ENCODE measurements at places on chromosomes 6 and 20. TPM values are rescaled to one million over a fixed set of nuclear protein-coding genes. Genes with fewer than 3 reads are reported as not detected.

DNA sequence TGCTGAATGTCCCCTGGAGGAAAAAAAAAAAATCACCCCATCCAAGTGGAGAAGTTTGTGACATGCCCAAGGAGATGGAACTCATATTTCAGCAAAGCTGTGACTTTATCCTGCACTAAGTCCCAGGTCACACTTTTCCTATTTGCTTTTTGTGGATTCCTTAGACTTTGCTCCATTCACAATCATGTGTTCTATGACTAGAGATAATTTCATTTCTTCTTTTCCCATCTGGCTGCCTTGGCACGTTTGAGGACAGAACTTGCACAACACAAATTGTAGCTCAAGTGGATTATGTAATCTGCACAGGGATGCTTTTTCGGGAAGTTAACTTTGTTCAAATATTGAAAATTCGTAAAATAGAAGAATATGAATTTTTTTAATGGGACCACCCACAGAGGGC, 100.7 kb upstream of the PTPN1 start:
- DNase-seq: no peak

DNA sequence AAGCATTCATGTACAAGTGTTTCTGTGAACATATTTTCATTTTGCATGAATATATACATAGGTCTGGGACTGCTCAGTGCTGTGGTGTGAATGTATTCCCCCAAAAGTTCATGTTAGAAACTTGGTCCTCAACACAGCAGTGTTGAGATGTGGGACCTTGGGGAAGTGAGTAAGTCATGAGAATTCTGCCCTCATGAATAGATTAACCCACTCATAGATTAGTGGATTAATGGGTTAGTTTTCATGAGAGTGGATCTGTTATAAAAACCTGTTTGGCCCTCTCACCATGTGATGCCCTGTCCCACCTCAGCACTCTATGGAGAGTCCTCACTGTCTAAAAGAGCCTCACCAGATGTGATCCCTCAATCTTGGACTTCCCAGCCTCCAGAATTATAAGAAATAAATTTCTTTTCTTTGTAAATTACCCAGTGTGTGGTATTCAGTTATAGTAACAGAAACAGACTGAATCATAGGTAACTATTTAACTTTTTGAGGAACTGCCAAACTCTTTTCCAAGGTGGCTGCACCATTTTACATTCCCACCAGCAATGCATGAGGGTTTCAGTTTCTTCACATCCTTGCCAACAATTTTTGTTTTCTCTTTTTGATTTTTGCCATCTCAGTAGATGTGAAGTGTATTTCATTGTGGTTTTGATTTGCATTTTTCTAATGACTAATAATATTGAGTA, 45.3 kb downstream of the QRSL1 start:
- no peak for DNase-seq

DNA sequence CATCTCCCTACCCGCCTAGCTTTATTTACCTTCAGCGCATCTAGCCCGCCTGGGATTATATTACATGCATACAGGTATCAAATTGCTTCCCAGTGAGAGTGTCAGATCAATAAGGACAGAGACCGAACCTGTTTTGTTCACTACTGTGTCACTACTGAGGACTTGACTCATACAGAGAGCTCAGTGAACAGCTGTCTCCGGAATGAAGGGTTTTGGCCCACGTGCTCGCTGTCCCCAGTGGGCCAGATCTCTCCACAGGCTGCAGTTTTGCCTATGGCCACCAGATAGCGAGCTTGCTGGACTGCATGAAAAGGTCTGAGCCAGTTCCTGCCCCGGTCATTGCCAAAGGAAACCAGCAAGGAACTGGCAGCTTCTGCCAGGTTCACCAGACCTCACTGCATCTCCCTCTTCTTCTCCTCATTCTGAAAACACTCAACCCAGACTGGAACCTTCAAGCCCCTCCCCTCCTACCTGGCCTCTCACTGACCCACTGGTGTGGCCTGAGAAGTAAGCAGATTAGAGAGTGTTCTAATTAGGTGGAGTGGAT, 150.8 kb downstream of the ZMYND8 start:
- DNase-seq: peak; percentile 58

DNA sequence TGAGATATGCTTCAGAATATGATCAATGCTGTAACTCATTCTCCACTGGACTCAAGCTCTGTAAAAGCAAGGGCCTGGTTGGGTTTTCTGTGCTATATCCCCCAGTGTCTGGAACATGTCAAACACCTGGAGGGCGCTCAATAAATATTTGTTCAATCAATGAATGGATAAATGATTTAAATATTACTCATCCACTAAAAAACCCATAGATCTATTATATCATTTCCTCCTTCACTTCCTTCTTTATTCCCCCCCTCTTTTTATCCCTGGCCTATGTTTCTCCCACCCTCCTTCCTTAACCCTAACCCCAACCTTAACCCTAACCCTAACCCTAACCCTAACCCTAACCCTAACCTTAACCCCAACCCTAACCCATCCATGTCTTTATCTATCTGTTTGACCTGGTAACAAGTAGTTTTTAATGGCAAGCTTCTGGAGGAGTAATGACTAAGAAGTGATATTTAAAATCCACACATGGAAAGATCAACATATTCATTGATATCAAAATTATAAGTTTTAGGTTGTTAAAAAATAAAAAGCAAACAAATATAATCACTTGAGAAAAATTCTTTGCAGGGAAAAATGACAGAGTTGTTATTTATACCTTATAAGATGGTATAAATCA, 103.8 kb upstream of the GLP1R start:
- DNase-seq: no peak

PRL gene
- not detected for total RNA-seq

TPBG gene
- 0.53 TPM for total RNA-seq

ELMO2 gene
- 46.4 TPM for total RNA-seq

CNR1 gene
- total RNA-seq: 0.63 TPM

GRCh38 chr20:38799203-38799602, 6.3 kb upstream of the PPP1R16B start:
- no peak for DNase-seq

DNA sequence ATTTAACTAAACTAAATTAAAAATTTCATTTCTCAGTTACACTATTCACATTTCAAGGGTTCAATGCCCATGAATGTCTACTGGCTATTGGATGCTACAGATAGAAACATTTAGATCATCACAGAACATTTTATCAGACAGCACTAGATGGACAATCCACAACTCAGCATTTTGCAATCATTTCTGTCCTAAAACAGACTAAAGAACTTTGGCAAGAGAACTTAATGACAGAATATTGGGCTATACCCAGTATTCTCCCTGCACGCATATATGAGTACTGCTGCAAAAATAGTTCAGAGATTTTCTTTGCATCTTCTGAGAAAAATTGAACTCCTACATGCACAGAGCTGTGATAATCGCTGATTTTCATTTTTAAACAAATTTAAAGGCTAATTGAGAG, 36.1 kb upstream of the FBXO30 start:
- no peak for DNase-seq

GRCh38 chr6:6074190-6074589, 67.5 kb upstream of the NRN1 start:
- no peak for DNase-seq

- DNase-seq: no peak
These were observed 55.7 kb upstream of the PREP start for GRCh38 chr6:105458551-105458950.

VGLL2 gene
- total RNA-seq: not detected

DNA sequence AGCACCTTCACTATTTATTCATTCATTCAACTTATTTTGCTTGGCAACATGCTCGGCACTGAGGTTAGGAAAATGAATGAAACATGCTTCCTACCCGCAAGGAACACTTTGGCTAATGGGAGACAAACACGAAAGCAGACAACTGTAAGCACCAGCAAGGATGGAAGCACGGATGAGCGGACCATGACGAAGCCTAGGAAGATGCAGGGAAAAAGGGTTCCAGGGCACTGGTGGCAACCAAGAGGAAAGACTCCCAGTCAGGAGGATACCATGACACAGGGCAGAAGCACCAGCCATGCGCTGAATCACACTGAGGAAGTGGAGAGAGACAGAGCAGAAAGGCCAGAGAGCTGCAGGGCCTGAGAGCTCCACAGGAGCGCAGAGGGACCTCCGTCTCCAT, 9.8 kb downstream of the PDE10A start:
- DNase-seq: no peak

GRCh38 chr6:41560431-41561192, 14.4 kb downstream of the FOXP4 start:
- peak; percentile 73 for DNase-seq

DNA sequence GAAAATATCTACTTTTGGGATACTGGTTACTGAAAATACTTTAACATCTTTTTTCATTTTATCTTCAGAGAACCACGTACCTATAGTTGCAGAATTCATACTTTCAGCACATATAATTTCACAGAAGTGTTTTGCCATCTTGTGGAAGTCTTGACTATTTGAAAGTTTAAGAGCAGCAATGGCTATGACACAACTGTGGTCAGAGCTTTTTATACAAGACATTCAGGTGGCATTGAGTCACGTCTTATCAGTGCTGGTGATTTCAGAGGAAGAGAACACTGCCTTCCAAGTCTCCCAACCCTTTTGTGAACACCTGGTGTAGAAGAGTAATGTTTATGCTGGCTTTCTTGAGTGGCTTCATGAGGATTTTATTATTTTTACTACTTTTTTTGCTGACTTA, 171.6 kb downstream of the ARID1B start:
- no peak for DNase-seq

DNA sequence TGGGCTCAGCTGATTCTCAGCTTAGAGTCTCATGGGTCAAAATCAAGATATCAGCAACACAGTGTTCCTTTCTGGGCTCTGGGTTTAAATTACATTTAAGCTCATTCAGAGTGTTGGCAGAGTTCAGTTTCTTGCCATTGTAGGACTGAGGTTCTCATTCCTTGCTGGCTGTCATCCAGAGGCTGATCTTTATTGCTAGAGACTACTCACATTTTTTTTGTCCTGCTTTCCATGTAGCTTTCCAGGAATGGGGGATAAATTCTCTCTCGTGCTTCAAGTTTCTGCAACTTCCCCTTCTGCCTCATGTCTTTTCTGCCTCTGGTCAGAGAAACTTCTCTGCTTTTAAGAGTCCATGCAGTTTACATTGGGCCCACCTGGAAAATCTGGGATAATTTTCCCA, 86.9 kb downstream of the RFX6 start:
- DNase-seq: no peak

DNA sequence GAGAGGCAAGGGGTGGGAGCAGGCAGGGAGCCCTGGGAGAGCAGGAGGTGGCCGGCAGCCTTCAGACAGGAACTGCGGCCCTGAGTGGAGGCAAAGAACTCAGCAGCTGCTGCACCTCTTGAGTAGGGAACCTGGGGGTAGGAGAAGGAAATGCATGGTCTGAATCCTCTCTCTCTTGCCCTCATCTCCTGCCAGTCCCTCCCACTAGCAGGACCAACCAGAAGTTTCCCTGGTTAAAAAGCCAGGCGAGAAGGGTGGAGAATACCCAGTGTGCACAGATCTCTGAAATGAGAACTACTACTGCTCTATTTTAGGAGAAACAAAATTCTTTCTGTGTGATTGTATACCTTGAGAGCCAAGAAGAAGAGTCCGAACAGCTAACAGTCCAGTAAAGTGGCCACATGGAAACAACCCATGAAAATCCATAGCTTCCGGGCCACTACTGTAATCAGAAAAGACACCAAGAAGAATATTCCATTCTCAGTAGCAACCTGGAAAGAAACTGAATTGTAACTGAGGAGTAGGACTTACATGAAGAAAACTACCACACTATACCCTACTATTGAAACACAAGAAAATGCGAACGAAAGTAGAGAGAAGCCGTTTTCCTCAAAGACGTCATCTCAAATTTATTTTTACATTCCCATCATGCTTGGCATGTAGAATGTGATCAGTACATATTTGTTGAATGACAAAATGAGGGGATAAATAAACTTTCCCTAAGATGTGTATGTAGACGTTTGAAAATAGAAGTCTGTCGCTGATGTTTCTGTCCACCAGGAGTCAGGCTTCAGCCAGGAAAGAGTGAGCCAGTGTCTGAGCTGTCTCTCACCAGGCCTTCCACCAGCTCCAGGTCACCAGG, 25.6 kb downstream of the WRNIP1 start:
- DNase-seq: peak; percentile 27

GRCh38 chr6:127690092-127690491, 113.1 kb downstream of the C6orf58 start:
- no peak for DNase-seq

DNA sequence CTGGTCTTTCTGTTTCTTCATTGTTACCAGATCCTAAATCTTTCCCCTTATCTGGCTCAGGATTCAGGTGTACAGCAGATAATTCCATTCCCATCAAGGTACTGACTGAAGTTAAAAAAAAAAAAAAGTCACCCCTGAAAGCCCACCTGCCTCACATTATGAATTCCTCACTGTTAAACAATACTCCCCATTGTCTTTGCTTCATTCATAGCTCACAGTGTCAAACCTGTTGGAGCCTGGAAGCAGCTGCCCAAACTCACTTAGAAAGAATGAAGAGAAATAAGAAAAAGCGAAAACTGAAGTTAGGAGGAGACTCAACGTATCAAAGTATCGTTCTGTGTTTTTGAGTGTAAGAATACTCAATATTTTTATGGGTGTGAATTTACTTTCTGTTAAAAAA, 1.8 kb upstream of the DCBLD1 start:
- DNase-seq: no peak

DNA sequence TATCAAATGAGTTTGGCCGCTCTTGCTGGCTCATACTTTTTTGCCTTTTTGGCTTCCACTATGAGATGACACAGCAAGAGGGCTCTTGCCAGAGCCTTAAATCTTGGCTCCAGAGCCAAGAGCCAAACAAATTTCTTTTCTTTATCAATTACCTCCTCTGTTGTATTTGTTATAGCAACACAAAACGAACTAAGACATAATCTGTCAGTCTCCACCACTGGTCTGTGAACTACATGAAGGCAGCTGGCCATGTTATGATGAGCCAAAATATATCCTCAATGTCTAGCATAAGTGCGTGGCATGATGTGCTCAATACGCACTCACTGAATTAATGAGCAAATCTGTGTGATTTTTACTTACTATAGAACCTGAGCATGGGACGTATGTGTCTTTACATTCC, 220.0 kb upstream of the ZNF217 start:
- no peak for DNase-seq

GRCh38 chr6:42124223-42124836, 18.1 kb downstream of the C6orf132 start:
- DNase-seq: no peak

- no peak for DNase-seq
These were observed 100.5 kb downstream of the ERMARD start for GRCh38 chr6:169851641-169852503.

- DNase-seq: no peak
These were observed 50.1 kb upstream of the ASF1A start for GRCh38 chr6:118843685-118844390.

DNA sequence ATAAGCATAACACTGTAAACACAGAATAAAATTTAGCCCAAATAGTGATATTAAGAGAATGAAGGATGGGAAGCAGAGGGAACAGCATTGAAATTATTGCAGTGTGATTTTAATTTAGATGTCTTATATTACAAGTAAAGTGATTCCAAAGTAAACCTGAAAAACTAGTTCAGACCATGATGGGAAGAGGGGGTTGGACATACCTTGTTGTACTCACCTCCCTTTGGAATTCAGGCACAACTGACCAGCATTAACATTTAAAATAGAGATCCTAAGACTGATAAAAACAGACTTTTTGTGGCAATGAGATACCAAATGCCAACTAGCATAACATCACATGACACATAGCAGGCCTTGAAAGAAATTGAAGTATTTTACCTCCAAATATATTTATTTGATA, 262.6 kb upstream of the PRND start:
- DNase-seq: no peak

GRCh38 chr6:75327807-75328206, 43.2 kb upstream of the TMEM30A start:
- DNase-seq: no peak

GRCh38 chr6:17423026-17423425, 29.6 kb downstream of the CAP2 start:
- DNase-seq: no peak

All from activated T-cell treated with anti-CD3 and anti-CD28 coated beads, Interleukin-2, amount 50 U/mL, for 4 hours (primary cell).